ENCODE measurements at places on chromosomes 4 and X.

DNA sequence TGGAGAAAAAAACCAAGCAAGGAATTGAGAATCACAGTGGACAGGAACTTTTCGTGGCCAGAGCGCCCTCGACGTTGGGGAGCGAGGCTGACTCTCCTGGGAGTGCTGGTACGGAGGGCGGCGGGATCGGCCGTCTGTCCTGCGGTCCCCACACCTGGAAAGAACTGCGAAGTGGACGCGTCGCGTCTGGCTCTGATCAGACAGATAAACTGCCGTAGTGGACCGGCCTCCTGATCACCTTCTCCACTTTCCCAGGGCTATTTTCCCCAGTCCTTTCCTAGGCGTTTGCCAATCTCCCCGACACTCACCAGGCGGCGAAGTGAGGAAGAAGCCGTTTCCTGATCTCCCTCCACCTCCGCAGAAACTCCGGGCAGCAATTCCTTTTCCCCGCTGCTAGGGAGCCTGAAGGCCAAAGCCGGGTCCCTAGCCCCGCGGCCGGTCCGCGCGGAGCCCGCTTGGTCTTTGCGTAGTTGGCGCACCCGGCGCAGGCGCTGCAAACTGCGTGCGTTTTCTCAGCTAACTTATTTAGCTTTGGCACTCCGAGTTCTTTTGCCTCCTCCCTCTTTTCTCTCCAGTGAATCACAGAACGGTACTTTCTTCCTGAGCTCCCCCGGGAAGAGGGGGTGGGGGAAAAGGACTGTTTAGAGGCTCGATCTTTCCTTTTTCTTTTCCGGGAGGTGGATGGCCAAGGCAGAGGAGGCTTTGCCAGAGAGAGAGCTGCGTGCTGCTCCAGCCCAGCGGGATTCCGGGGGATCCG lies at the start of gene ARSJ:
Gene ARSJ (minus strand): TSS at position 500 of the 757 bp plus-strand sequence. CDS start 813 bp downstream, outside the sequence.
- DNase-seq, result peak; percentile 64

GRCh38 chr4:165369522-165369921 lies 9.3 kb upstream of the CPE start:
- DNase-seq, result no peak

- no peak for DNase-seq
Measured at GRCh38 chr4:184536881-184537248, 62.5 kb upstream of the IRF2 start.

- peak; percentile 3 for DNase-seq
Measured at GRCh38 chrX:133375615-133376340, 39.5 kb downstream of the GPC4 start.

- DNase-seq, result no peak
Measured at GRCh38 chr4:72283357-72283756, 251.6 kb downstream of the NPFFR2 start.

- DNase-seq, result no peak
Measured at GRCh38 chr4:110442309-110442708, 33.6 kb upstream of the ENPEP start.

GRCh38 chr4:41267997-41268396 lies 11.3 kb downstream of the UCHL1 start:
- DNase-seq, result no peak

GRCh38 chrX:1601768-1602085 lies 10.3 kb downstream of the AKAP17A start:
- DNase-seq, result no peak

- DNase-seq, result no peak
Measured at GRCh38 chr4:42768125-42768748, 111.3 kb upstream of the ATP8A1 start.

DNA sequence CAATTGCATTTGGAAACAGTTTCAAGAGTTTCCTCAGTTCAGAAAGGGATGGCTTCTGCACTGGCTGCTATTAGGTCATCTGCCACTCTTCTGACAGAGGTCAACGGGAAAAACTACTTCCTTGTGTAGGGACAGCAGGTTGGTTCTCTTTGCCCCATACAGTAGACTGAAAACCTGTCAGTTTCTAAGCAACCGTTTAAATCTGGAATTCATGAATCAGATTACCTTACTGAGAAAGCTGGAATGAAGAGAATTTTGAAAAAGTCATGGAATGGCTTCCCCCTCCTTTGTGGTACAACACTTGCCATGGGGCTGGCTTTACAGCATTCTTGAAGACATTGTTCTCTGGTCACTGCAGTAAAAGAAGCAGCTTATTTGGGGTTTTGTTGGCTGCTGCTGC lies 240.3 kb downstream of the IL1RAPL2 start:
- no peak for DNase-seq

GRCh38 chrX:139559383-139560042 lies 29.0 kb downstream of the F9 start:
- DNase-seq, result peak; percentile 20

- no peak for DNase-seq
Measured at GRCh38 chr4:5018603-5019002, 655 bp downstream of the CYTL1 start.

GRCh38 chr4:25358515-25359275 lies 18.4 kb upstream of the ANAPC4 start:
- DNase-seq, result no peak

DNA sequence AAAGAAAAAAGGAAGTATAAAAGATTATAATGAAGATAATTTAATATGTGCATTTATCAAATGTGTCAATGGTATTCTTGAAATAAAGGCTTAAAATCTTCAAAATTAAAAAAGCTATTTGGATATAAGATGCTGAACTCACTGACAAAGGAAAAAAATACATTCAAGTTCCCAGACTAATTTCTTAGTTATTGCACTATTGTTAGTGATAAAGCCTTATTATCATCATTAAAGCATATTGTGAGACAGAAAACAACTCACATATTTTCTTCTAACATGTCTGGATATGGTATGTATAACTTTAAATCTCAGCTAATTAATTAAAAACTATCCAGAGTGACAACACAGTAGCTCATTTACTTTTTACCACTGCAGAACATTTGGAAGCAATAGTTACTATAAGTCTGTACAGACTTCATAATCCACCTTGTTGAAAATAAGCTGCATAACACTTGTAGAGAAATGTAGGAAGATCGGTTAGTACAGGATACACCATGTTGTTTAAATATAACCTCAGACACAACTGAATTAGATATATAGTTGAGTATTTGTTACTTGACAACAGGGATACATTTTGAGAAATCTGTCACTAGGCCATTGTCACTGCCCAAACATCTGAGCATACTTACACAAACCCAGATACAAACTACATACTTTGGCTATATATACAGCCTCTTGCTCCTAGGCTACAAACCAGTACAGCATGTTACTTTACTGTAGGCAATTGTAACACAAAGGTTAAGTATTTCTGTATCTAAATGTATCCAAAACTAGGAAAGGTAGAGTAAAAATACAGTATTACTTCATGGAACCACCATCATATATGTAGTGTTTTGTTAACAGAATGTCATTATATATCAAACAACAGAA lies 12.8 kb upstream of the FAM200B start:
- no peak for DNase-seq

- DNase-seq, result peak; percentile 68
Measured at GRCh38 chr4:80266253-80266901, at the start of gene FGF5. Gene FGF5 (plus strand): TSS chr4:80266664. CDS start chr4:80266825, 161 bp downstream.

GRCh38 chr4:74158466-74159142 lies 686 bp downstream of the MTHFD2L start:
- DNase-seq, result no peak

- no peak for DNase-seq
Measured at GRCh38 chr4:150217192-150217591, 138.9 kb downstream of the DCLK2 start.

GRCh38 chrX:54178100-54178940 lies 4.7 kb downstream of the FAM120C start:
- DNase-seq, result no peak

- DNase-seq, result no peak
Measured at GRCh38 chrX:54564936-54565335, 34.9 kb downstream of the GNL3L start.

DNA sequence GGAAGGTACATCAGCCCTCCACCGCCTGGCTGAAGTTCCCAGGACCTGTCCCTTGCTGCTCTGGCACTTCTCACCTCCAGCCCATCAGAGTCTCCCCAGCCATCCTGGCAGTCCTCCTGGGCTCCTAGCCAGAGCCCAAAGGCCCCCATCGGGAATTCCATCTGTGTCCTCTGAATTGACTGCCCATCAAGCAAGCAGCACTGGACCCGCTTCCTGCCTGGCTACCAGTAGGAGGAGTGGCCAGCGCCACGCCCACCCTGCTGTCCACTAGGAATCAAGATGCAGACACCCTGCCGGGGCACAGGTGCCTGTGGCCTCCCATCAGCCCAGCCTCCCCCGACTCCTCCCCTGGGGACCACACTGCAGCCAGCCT lies 47.2 kb downstream of the C4orf50 start:
- no peak for DNase-seq

GRCh38 chrX:72308566-72309296 lies 3.0 kb upstream of the CITED1 start:
- DNase-seq, result peak; percentile 79

GRCh38 chr4:82352825-82353366 lies 20.9 kb downstream of the HNRNPD start:
- no peak for DNase-seq

GRCh38 chrX:134362560-134363089 lies 97.3 kb upstream of the HPRT1 start:
- no peak for DNase-seq

DNA sequence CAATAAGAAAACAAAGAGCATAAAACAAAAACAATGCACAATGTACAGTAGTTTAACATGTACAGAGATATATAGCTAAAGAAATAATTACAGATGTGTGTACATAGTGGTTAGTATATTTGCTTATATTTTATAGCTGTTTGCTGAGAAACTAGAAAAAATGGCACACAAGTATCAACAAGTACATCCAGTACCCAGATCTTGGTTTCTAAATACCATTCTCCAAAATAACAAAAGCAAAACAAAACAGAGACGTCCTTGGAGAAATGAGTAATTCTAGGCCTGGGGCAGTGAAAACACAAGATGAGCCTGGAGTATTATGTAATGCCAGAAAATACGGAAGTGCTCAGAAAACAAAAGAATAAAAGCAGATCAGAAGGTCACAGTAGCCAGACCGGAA lies 189.6 kb downstream of the TMEM47 start:
- DNase-seq, result no peak

DNA sequence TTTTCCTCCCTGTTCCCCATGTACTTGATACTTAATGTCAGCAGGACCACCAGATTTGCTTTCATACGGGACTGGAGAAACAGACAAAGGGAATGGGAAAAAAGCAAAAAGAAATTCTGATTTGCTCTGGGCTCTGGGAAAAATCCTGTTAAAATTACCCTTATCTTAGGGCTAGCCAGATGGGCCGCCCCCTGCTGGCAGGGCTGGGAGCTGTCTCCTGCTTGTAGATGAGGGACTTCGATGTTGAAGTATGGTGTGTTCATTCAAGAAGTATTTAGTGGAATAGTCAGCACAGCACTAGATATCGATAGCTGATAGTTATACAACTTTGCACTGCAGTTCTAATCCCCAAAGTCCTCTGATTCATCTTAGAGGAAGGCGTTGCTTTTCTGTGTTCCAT lies 45.8 kb downstream of the BCORL1 start:
- DNase-seq, result peak; percentile 63

DNA sequence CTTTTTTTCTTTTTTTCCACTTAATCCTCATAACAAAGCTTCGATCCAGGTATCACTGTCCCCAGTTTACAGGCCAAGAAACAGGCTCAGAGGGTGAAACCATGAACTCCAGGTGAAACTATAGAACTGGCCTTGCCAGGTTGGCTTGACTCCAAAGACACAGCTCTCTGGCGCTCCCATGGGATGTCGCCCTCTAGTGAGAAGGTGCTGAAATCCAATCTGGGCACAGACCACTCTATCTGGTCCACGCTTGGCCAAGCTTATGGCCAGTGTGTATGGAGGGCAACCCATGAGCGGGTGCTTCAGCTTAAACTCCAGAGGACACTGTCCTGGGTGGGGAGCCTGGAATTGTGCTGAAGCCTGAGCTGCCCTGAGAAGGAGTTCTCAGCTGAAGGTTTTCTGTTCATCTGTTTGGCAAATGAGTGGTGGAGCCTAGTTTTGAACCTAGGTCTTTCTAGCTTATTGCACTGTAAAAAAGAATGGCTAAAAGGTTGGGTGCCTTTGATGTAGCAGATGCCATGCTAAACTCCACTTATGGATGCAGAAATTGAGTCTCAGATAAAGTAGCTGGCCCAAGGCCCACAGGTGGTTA lies 70.5 kb downstream of the SEL1L3 start:
- DNase-seq, result peak; percentile 75

DNA sequence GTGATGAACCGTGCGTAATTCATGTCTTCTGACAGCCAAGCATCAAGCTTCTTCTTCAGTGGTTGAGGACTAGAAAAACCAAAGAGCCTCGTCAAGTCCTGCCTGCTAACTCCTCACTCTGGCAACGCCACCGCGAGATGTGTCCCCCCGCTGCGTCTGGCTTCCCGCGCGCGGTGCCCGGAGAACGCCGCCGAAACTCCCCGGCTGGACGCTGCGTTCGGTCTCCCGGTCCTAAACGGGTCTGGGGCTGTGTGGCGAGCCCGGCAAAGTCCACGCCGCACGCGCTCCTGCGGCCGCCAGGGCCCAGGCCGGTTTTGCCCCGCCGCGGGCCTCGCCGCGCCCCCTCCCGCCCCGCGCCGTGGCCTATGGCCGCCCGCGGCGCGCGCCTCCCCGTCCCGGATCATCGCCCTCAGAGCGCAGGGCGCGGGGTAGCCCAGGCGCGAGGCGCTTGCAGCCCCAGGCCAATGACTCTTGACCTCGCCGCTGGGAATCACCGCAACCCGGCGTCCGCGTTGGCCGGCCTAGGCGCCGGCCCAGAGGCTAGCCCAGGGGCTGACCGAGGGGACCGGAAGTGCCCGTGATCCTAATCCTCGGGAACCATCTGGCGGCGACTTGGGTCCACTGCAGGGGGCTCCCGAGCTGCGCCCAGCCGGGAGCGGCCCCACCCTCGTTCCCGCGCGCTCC lies at the start of gene AADAT:
Gene AADAT (minus strand): TSS at position 289 of the 684 bp plus-strand sequence. CDS start 266 bp downstream, at position 23.
- DNase-seq, result peak; percentile 89

DNA sequence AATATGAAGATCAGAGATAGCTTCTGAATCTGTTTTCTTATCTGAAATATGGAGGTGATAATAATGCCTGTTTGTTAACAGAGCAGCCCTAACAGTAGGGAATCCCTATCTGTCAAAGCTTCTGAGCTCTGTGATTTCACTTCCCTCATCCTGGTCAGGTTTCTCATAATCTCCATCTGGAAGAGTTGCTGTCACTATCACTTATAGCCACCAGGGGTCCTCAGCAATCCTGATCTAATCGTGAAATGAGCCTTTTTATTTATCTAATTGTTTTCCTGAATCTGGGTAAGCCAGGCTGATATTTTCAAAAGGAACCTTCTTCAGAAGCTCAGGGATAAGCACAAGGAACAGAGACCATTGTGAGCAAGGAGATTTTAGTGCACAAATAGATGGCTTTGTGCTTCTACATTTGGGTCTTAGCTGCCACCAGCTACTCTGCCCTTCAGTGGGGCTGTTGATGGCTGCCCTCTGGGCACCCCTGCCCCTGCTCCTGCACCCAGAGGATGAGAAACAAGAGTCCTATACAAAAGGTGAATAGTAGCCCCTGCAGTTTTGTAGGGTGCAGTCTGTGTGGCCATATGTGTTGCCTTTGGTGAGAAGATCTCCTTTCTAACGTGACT lies 196.4 kb upstream of the RADX start:
- peak; percentile 12 for DNase-seq

DNA sequence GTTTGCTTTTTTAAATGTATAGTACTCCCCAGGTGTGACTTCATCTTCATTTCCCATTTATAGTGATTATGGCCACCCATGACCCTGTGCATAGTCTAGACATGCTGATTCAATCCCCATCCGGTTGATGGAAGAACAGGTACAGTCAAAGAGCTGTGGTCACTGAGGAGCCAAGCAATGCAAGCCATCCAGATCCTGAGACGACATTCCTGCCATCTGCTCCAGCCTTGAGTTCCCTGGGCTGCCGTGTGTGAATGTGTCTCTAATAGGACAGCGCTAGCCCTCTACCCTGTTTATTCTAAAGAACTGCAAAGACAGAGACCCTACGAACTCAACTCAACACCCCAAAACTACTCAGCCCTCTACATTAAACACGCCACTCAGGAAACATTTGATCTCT lies 1.7 kb downstream of the KCNIP4 start:
- DNase-seq, result peak; percentile 51
